Stimulated activated naive CD8-positive, alpha-beta T cell treated with anti-CD3 and anti-CD28 coated beads, Interleukin-15, Interleukin-2, amounts not matched to agents 100 U/mL and 50 U/mL, for 24 hours (primary cell): ENCODE measurements at places on chromosomes 5 and 9.
A peak's percentile ranks its signal among the peaks of the same experiment; 100 is the strongest.

- peak; percentile 62 for DNase-seq
These were observed 19.9 kb downstream of the SEMA4D start for GRCh38 chr9:89477811-89478630.

- DNase-seq, result no peak
These were observed 310.2 kb downstream of the AGTPBP1 start for GRCh38 chr9:85431339-85432102.

GRCh38 chr5:114898602-114899001 lies 271.1 kb downstream of the TRIM36 start:
- DNase-seq, result no peak

- no peak for DNase-seq
These were observed 10.0 kb upstream of the RETREG1 start for GRCh38 chr5:16626696-16627264.

GRCh38 chr9:72327631-72328030 lies 37.4 kb downstream of the ZFAND5 start:
- no peak for DNase-seq

GRCh38 chr5:122508623-122509022 lies 196.6 kb downstream of the SNCAIP start:
- DNase-seq, result no peak

- DNase-seq, result no peak
These were observed 10.3 kb upstream of the ABL1 start for GRCh38 chr9:130824643-130825350.

DNA sequence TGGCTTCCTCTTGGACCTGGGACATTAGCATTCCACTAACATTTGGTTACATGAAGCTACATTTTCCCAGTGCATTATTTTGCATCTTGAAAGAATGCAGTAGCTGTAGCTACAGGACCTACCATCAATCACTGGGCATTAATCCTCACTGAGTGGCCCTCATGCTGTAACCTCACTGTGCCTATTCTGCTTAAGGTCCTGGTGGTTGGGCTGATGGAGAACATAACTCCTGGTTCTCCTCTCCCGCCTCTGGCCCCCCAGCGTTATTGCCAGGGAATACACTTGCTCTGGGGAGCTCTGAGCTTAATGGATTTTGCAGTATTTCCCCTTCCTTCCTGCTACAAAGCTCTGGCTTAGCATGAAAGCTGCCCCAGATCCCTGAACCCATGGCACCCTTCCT lies 111.5 kb upstream of the EQTN start:
- DNase-seq, result no peak

- peak; percentile 22 for DNase-seq
These were observed 197.7 kb downstream of the C9orf50 start for GRCh38 chr9:129423216-129423615.

DNA sequence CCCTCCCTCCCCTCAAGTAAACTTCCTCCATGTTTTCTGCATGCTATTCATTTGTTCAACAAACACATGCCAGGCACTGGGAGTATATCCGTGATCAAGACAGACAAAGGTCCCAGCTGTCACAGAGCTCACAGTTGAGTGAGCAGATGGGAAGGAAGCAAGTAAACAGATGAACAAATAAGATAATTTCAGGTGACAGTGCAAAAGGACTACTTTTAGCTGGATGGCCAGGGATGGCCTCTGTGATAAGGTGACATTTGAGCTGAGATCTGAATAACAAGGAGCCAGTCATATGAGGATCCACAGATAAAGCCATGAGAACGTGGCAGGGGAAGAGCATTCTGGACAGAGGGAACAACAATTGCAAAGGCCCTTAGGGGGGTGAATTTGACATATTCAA lies 121.7 kb upstream of the RAD23B start:
- no peak for DNase-seq

DNA sequence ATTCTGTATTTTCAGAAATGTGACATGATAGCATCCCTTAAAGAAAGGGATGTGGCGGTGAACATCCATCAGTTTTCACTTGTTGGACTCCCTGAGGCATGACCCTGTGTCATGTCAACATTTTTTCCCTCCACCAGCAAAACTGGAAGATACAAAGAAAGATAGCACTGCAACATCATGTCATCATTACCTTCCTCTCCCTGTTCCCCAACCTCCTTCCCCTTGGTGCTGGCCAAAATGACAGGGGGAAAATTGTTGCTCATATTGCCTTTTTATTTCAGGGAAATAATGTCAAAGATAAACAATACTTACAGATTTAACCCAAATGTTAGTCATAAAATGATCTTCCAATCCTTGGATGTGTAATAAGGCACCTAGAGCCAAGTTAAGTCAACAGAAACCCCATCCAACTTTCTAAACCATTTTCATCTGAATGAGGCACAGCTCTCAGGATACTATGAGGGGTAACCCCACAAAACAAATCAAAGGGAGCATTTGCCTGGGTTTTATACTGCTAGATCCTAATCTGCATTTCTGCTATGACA lies 644.3 kb downstream of the ACTL7B start:
- DNase-seq, result no peak

- no peak for DNase-seq
These were observed 111.4 kb downstream of the C9orf50 start for GRCh38 chr9:129509533-129509928.

DNA sequence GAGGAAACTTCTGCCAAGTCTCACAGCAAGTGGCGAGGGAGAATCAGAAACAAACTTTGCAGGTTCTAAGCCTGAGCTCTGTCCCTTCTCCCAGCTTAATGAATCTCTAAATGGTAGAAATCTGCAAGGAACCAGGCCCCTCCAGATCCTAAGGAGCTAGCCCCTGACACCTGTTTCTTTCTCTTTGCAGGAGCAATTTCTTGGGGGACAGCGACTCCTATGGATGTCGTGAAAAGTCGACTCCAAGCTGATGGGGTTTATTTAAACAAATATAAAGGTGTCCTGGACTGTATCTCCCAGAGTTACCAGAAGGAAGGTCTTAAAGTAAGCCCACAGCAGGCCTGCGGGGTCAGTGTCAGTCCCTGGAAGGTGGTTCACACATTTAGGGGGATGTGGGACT lies 21.8 kb downstream of the IL9 start:
- DNase-seq, result no peak

- no peak for DNase-seq
These were observed 182.7 kb downstream of the GNAQ start for GRCh38 chr9:77848897-77849296.

- DNase-seq, result no peak
These were observed 81.9 kb downstream of the RAPGEF1 start for GRCh38 chr9:131657940-131658339.

DNA sequence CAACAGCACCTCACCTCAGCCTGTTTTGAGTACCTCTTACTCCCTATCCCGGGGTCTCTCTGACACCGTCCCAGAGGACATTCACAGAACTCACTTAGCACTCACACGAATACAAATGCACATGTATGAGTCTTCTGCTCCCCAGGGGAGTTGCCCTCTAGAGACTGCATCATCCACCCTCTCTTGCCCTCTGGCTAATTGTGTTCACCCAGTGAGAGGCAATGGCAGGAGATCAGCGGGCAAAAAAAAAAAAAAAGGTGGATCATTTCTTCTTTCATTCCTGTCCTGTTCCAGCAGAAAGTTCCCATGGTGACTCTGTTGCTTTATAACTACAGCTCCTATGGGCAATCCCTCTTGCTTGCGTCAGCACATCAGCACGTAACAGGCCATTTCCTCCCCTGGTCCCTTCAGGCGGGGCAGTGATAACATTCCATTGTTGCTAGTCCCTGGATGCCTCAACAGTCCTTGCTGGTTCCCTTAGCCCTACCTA lies 23.5 kb upstream of the SNX2 start:
- DNase-seq, result no peak

GRCh38 chr9:91126761-91127445 lies 234.8 kb downstream of the AUH start:
- no peak for DNase-seq

GRCh38 chr5:100682625-100683024 lies 147.5 kb downstream of the FAM174A start:
- no peak for DNase-seq

DNA sequence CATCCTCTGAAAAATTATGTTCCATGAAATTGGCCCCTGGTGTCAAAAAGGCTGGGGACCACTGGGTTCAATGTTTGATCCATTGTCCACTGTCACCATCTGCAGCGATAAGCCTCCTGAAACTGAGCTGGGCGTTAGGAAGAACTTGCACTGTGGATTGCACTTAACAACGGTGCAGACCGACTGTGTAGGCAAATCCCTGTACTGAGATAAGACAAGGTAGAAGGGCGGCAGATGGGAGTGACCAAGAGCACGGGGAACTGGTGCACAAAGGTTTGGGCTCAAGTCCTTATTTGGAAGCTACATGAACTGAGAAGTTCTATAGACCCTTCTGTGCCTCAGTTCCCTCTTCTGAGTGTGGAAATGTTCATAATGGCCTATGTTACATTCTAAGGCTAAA lies 41.6 kb upstream of the FLT4 start:
- no peak for DNase-seq

GRCh38 chr5:63794979-63795378 lies 167.3 kb downstream of the HTR1A start:
- DNase-seq, result no peak

- no peak for DNase-seq
These were observed 15.8 kb downstream of the CENPP start for GRCh38 chr9:92341578-92341977.

DNA sequence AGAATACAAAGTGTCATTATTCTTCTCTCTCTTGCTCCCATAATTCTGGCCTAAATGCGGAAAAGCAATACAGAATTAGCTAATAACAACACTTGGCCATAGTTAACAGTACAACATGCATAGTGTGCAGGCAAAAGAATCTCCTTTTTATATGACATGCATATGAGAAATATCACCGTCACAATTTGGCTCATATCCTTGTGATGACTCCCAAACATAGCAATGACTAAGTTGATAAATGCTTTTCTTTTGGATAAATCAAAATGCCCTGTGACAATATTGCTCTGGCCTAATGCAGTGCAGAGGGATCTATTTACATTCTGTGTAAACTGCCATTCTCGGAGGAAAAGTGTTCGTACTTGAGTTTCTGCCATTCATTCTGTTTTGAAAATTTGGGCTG lies 121.9 kb upstream of the GHR start:
- DNase-seq, result no peak

DNA sequence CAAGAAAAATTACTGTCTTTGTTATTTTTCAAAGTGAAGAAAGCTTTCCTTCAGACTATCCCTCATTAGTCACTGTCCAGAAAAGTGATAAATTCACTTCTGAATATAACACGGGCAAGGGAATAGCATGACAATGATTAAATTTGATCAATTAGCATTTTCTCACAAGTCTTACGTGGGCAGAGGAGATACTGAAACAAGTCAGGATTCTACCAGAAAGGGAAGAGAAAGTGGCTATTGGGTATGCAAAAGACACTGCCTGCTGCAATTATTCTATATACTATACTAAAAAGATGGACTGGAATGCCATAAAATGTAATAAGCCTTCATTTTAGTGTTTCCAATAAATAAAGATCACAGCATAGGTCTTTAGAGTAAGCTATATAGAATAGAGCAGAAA lies 7.4 kb downstream of the COX7C start:
- DNase-seq, result no peak

GRCh38 chr9:126927419-126927818 lies 12.8 kb downstream of the RALGPS1 start:
- DNase-seq, result no peak

DNA sequence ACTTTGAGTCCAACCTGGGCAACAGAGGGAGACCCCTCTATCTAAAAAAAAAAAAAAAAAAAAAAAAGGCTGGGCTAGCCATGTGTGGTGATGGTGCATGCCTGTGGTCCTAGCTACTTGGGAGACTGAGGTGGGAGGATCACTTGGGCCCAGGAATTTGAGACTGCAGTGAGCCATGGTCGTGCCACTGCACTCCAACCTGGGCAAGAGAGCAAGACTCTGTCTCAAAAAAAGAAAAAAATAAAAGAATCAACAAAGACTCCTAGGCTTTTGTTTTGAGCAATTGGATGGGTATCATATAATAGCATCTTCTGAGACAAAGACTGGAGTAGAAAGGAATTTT lies 481.7 kb upstream of the PAPPA start:
- no peak for DNase-seq

GRCh38 chr9:87127978-87128614 lies 180.8 kb upstream of the GAS1 start:
- DNase-seq, result no peak

DNA sequence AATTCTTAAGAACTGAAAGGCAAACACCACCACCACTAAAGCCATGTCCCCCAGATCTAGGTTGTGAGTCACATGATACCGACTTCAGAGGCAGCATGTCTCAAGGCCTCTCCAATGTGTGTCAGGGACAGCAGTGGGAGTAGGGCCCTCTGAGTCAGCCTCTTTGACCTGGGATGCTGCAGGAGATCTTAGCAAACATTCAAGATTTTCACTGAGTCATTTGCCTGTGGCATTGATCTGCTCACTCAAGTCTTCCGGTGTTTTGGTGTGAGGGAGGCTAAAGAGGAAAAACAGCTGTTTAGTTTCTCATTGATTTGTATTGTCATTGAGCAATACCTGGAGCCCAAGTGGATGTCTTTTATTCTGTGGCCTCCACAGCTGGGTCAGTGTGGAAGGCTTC lies 36.1 kb downstream of the TMC1 start:
- peak; percentile 58 for DNase-seq

- no peak for DNase-seq
These were observed 1.5 kb upstream of the SEMA5A start for GRCh38 chr5:9547122-9547947.

GRCh38 chr9:68740561-68740960 lies 35.5 kb downstream of the PIP5K1B start:
- no peak for DNase-seq

GRCh38 chr5:124519396-124519795 lies 227.0 kb downstream of the ZNF608 start:
- DNase-seq, result no peak

DNA sequence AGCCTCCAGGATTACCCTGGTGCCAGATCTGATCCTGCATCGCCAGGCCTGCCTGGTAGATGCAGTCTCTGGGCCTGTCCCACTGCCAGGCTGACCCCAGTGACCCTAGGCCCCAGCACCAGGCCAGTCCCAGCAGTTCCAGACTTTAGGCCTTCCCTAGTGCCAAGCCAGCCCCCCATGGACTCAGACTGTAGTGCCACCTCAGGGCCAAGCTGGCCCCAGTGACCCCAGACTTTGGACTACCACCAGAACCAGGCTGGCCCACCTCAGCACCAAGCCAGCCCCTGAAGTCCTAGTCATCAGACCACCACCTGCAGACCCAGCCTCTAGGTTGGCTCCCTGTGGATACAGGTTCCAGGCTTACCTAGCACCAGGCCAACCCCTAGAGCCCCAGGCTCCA lies 142.5 kb downstream of the PJA2 start:
- DNase-seq, result no peak

DNA sequence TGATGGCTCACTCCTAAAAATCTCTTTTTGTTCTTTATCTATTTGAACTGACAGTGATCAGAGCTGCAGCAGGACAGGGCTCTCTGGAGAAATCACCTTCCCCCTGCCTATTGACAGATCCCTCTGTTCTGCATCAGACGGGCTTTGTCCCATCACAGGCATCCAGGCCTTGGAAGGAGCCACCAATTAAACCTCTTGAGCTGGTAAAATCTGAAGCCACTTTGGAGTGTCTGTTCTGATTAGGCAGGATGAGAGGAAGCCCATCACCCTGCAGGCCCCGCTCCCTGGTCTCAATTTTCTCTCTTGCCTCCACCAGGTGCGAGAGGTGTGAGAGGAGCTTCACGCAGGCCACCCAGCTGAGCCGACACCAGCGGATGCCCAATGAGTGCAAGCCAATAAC lies 97.7 kb downstream of the PRDM6 start:
- DNase-seq, result no peak

- no peak for DNase-seq
These were observed 19.7 kb downstream of the DNAJA1 start for GRCh38 chr9:33044677-33045282.
